ENCODE measurements at places on chromosomes 13 and 19. TPM values are rescaled to one million over a fixed set of nuclear protein-coding genes. Genes with fewer than 3 reads are reported as not detected.

DNA sequence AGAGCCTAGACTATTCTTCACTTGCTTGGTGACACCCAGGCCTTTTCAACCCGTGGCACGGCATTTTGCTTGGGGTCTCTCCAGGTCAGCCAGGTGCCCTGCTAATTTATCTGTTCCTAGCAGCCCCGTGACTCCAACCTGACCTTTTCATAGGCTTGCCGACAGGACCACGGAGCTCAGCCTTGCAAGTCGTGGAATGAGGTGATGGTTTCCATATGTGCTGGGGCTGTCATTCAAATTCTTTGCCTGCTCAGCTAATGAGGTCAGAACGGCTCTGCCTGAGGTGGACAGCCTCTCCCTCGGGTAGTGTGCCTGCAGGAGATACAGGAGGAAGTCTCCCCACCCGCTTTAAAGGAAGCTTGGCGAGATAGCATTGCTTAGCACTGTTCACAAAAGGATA, 61.0 kb downstream of the SHISA2 start:
- H3K4me3 ChIP-seq, result no peak overlapping the region
- H3K36me3 ChIP-seq, result no peaks in the 10 kb centered on the region
- DNase-seq, result no peak
- H3K4me1 ChIP-seq, result no peaks in the 10 kb centered on the region
- no peak overlapping the region for H3K27ac ChIP-seq

- H3K4me1 ChIP-seq, result no peaks in the 10 kb centered on the region
- no peaks in the 10 kb centered on the region for H3K36me3 ChIP-seq
- no peak for DNase-seq
- no peak overlapping the region for H3K4me3 ChIP-seq
- H3K27ac ChIP-seq, result no peak overlapping the region
These were observed 714.7 kb upstream of the PCDH20 start for GRCh38 chr13:62130062-62130970.

DNA sequence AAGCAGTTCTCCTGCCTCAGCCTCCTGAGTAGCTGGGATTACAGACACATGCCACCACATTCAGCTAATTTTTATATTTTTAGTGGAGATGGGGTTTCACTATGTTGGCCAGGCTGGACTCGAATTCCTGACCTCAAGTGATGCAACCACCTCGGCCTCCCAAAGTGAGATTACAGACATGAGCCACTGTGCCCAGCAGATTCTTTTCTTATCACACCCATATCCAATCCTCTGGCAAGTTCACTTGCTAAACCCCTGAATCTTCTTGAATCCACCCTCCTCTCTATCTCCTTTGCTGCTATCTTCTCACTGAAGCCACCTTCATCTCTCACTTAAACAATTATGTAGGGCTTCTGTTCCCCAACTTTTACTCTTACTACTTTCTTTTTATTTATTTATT, 17.5 kb downstream of the TMEM143 start:
- no peaks in the 10 kb centered on the region for H3K4me1 ChIP-seq
- H3K27me3 ChIP-seq, result no peaks in the 10 kb centered on the region
- H3K4me3 ChIP-seq, result no peak overlapping the region
- DNase-seq, result no peak
- H3K27ac ChIP-seq, result no peak overlapping the region

- no peaks in the 10 kb centered on the region for H3K27me3 ChIP-seq
- no peak overlapping the region for H3K27ac ChIP-seq
- H3K36me3 ChIP-seq, result no peaks in the 10 kb centered on the region
- DNase-seq, result no peak
- no peaks in the 10 kb centered on the region for H3K4me1 ChIP-seq
These were observed 290.3 kb upstream of the KLF12 start for GRCh38 chr13:74424455-74424854.

- H3K36me3 ChIP-seq, result no peaks in the 10 kb centered on the region
- peak; percentile 28 for DNase-seq
- H3K27ac ChIP-seq, result peak overlapping the region; percentile 39
- H3K27me3 ChIP-seq, result no peaks in the 10 kb centered on the region
These were observed 25.1 kb downstream of the ELF1 start for GRCh38 chr13:40993987-40994386.

- no peaks in the 10 kb centered on the region for H3K27me3 ChIP-seq
- peaks cover 3% of the 10 kb centered on the region for H3K4me1 ChIP-seq
- DNase-seq, result peak; percentile 55
- no peaks in the 10 kb centered on the region for H3K36me3 ChIP-seq
These were observed 2.7 kb upstream of the TPGS1 start for GRCh38 chr19:504616-505015.

DNA sequence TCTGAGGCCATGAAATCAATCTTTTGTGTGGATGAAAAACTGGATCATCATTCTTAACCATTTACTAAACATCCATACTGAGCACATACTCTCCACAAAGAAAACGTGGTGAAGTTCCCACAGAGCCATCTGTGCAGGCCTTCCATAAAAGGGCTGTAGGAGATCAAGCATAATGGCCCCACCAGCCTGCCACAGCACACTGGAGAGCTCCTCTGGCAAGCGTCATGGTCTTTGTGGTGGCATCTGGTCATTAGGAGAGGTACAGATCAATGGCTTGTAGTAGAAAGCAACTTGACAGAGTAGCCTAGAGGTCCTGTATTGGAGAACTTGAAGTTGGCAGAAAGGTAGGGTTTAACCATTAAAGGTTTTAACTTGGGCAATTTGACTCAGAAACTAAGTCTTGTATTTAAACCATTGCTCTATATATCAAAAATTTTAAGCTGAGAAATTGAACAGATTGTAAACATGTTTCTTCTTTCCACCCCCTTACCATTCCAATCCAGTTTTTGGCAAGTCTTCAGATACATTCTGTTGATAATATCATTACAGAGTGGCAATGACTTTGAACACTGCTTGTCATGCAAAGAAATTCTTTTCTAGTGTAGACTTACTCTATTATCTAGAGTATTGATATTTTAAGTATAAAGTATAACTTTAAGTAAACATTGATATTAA, 128.3 kb downstream of the LMO7 start:
- H3K27me3 ChIP-seq, result no peaks in the 10 kb centered on the region
- peaks cover 7% of the 10 kb centered on the region for H3K4me1 ChIP-seq
- H3K4me3 ChIP-seq, result peak overlapping the region; percentile 26
- no peak overlapping the region for H3K27ac ChIP-seq
- DNase-seq, result no peak
- H3K36me3 ChIP-seq, result no peaks in the 10 kb centered on the region

CLIP3 gene
- 10.3 TPM for total RNA-seq

DNA sequence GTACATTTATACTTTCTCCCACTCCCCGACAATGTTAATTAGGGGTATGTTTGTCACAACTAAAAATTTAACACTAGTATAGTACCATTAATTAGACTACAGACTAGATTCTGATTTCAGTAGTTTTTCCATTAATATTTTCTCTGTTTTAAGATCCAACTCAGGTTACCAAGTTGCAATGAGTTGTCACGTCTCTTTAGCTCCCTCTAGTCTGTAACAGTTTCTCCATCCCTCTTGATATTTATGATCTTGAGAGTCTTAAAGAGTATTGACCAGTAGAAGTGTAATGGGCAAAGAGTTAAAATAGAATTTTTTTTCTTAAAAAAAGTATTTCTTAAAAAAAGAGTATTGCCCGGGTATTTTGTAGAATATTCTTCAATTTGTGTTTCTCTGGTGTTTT, 598.1 kb downstream of the TBC1D4 start:
- no peaks in the 10 kb centered on the region for H3K27me3 ChIP-seq
- H3K36me3 ChIP-seq, result no peaks in the 10 kb centered on the region
- no peak overlapping the region for H3K27ac ChIP-seq
- H3K4me1 ChIP-seq, result no peaks in the 10 kb centered on the region

NCR1 gene
- 0.91 TPM for total RNA-seq

GRCh38 chr13:93730780-93731179, 504.2 kb downstream of the GPC6 start:
- H3K4me3 ChIP-seq, result no peak overlapping the region
- no peak for DNase-seq
- H3K27me3 ChIP-seq, result no peaks in the 10 kb centered on the region
- H3K36me3 ChIP-seq, result no peaks in the 10 kb centered on the region

DNA sequence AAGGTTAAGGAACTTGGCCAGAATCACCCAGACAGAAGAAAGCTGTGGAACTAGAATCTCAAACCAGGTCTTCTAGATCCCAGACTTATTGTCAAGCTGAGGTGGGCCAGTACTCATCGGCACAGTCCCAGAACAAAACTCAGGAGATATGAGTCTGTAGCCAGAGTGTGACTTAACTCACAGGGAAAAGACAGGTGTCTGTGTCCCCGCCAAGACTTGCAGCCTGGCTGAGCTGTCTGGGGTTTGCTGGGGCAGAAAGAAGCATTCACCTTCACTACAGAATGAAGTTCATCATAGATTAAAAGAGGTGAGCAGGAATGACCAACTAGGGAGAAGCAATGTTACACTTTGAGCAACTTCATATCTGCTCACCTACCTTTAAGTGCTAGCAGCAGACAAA, 257.2 kb downstream of the FOXO1 start:
- H3K27me3 ChIP-seq, result no peaks in the 10 kb centered on the region
- H3K36me3 ChIP-seq, result no peaks in the 10 kb centered on the region
- DNase-seq, result no peak
- no peak overlapping the region for H3K4me3 ChIP-seq
- H3K27ac ChIP-seq, result no peak overlapping the region
- H3K4me1 ChIP-seq, result no peaks in the 10 kb centered on the region

DNA sequence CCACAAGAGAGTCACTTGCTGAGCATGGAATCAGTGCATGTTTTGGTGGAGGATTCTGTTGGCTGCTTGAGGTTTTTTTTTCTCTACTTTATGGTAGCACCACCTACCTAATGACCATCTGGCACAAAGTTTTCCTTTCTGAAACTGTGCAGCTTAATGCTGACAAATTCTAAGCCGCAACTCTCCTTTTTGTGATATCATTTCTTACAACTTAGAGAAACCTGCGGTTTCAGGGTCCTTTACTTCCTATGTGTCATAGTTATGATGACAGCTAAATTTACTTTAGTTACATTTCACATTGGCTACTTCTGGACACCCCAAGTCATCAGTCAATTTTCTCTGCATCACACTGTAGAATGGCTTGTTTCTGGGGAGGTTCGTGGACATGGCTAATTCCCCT, 115.4 kb upstream of the TMTC4 start:
- H3K4me1 ChIP-seq, result no peaks in the 10 kb centered on the region
- H3K27me3 ChIP-seq, result no peaks in the 10 kb centered on the region
- no peak for DNase-seq
- H3K4me3 ChIP-seq, result no peak overlapping the region

GNG7 gene
- 9.9 TPM for total RNA-seq

GRCh38 chr13:94195715-94196114, 283.8 kb downstream of the DCT start:
- H3K27ac ChIP-seq, result no peak overlapping the region
- no peaks in the 10 kb centered on the region for H3K4me1 ChIP-seq
- no peaks in the 10 kb centered on the region for H3K36me3 ChIP-seq
- DNase-seq, result no peak
- H3K27me3 ChIP-seq, result no peaks in the 10 kb centered on the region

DNA sequence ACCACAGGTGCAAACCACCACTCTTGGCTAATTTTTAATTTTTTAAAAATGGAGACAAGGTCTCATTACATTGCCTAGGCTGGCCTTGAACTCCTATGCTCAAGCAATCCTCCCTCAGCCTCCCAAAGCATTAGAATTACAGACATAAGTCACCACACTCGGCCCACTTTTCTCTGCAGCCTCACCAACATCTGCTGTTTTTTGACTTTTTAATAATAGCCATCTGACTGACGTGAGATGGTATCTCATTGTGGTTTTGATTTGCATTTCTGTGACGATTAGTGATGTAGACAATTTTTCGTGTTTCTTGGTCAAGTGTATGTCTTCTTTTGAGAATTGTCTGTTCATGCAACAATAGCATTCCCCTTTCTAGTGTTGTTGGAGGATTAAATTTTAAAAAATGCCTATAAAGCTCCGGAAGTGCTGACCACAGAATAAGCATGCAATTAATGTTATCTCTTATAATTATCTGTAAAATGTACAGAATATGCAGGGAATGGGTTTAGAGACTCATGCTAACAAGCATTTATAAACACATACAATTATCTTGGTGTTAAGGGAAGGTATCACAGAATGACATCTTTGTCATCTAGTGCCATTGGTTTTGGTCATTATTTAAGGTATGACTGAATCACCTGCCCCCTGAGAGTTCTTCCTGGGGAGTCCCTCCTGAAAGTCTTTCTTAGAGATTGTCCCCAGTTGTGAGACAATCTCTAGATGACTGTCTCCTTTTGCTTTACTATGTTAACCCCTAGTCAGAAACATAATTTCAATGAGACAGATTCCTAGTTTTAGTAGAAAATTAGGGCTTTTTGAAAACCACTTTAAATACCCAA, 118.5 kb upstream of the SERTM1 start:
- no peaks in the 10 kb centered on the region for H3K27me3 ChIP-seq
- H3K4me3 ChIP-seq, result no peak overlapping the region
- DNase-seq, result no peak
- H3K4me1 ChIP-seq, result no peaks in the 10 kb centered on the region
- no peak overlapping the region for H3K27ac ChIP-seq
- no peaks in the 10 kb centered on the region for H3K36me3 ChIP-seq

DNA sequence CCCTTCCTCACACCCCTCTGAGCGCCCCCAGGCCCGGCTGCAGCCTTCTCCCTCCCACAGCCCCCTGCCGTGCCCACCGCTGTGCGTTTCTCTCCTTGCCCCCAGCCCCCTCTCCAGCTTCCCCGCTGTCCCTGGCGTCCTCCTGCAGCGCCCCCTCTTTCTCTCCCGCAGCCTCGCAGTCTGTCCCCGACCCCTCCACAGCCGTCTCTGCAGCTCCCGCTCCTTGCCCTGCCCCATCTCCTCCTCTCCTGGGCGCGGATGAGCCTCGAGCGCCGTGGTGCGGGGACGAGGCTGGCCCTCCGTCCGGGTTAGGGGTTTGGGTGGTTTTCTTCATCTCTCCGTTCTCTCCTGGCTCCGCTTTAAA, 1.1 kb downstream of the KMT5C start:
- peak overlapping the region; percentile 68 for H3K4me3 ChIP-seq
- H3K27me3 ChIP-seq, result no peaks in the 10 kb centered on the region
- peak; percentile 83 for DNase-seq
- H3K36me3 ChIP-seq, result no peaks in the 10 kb centered on the region
- H3K4me1 ChIP-seq, result no peaks in the 10 kb centered on the region

GRCh38 chr19:46408664-46409039, 4.7 kb downstream of the CCDC8 start:
- H3K36me3 ChIP-seq, result no peaks in the 10 kb centered on the region
- DNase-seq, result peak; percentile 93
- no peaks in the 10 kb centered on the region for H3K27me3 ChIP-seq

DNA sequence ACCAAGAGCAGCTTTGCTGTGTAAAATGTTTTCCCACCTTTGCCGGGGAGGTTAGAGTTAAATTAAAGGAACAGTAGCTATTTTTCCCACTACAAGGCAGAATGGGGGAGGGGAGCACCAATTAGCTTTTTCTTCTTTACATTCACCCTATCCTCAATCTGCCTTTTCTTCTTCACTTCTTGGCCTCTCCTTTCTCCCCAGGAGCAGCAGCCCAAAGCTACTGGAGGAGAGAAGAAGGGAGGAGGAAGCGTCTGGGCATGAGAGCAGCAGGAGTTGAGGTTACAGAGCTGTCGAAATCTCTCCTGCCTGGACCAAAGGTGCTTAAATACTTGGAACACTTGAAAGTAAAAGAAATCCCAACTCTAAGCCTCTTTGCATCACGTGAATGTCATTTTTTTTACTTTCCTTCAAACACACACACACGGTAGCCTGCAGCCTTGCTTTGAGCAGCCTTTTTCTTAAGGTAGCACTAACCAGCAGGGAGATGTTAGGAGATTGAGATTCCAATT, 39.0 kb upstream of the WASF3 start:
- no peak for DNase-seq
- H3K27ac ChIP-seq, result no peak overlapping the region
- H3K27me3 ChIP-seq, result no peaks in the 10 kb centered on the region
- H3K36me3 ChIP-seq, result no peaks in the 10 kb centered on the region
- H3K4me3 ChIP-seq, result no peak overlapping the region

GRCh38 chr19:39031368-39032062, 834 bp downstream of the FBXO27 start:
- peak overlapping the region; percentile 39 for H3K4me3 ChIP-seq
- H3K36me3 ChIP-seq, result no peaks in the 10 kb centered on the region
- DNase-seq, result peak; percentile 97
- peak overlapping the region; percentile 70 for H3K27ac ChIP-seq
- peaks cover 5% of the 10 kb centered on the region for H3K4me1 ChIP-seq
- H3K27me3 ChIP-seq, result no peaks in the 10 kb centered on the region

All from kidney (tissue), 22 donors.